ENCODE measurements at places on chromosomes 6 and 20.

- DNase-seq: no peak
These were observed 45.9 kb downstream of the PSMG4 start for GRCh38 chr6:3304500-3305215.

GRCh38 chr6:80454197-80454596, 347.7 kb downstream of the BCKDHB start:
- peak; percentile 14 for DNase-seq

DNA sequence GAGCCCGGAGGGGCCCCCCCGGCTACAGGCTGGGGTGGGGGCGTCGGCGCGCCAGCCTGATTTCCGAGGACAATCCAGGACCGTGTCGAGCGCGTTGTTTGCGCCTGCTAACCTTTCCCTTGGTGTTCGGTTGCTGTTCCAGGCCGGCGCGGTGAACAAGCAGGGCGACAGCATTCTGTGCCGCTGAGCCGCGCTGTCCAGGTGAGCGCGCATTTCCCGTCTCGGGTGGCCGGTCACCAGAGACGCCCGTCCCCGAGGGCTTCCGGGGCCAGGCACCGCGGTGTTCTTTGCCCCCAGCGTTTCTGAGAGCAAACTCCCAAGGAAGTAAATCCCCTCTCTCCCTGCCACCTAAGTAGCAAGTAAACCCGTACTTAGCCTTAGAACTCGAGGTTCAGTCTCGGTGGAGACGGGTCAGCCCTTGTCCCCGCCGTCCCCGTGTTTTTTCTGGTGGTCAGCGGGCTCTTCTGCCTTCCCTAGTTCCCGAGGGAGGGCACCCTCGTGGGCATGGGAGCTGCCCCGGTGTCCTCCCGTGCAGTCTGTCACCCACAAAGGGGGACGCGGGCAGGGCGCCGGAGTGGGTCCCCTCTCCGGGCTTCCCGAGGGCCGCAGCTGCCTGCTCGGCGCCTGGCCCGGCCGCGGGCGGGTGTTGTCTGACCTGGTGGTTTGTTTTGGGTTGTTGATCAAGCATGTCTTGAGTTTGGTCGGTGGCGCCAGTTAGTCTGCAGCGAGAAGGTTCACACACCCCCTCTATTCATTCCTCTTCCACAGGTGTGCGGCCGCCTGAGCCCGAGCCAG, 1.5 kb downstream of the ID4 start:
- no peak for DNase-seq

- no peak for DNase-seq
These were observed at the start of gene KCNB1 for GRCh38 chr20:49482621-49483017. KCNB1 (minus strand) TSS chr20:49482668; CDS start chr20:49482480, 188 bp downstream.

DNA sequence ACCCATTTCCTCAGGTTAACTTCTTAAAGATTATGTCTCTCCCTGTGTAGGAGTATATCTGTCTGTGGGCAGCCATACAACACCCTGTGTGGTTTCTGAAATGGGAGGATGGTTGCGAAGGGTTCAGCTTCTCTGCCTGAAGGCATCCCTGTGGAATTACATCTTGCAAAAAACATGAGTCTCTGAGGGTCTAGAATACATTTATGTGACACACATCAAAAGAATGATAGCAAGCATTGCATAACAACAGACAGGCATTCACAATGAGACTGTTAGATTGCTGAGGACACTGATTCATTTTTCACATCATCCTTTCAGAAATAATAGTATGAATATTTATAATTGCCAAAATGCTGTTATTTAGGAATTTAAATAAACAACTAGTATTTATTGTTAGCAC, 670.9 kb downstream of the HTR1B start:
- DNase-seq: no peak

- DNase-seq: peak; percentile 73
These were observed 256.8 kb downstream of the SYNE1 start for GRCh38 chr6:152380351-152380767.

- DNase-seq: no peak
These were observed 86.5 kb downstream of the INSM1 start for GRCh38 chr20:20454367-20454766.

- no peak for DNase-seq
These were observed 394.8 kb downstream of the SAMD5 start for GRCh38 chr6:147903321-147903720.

DNA sequence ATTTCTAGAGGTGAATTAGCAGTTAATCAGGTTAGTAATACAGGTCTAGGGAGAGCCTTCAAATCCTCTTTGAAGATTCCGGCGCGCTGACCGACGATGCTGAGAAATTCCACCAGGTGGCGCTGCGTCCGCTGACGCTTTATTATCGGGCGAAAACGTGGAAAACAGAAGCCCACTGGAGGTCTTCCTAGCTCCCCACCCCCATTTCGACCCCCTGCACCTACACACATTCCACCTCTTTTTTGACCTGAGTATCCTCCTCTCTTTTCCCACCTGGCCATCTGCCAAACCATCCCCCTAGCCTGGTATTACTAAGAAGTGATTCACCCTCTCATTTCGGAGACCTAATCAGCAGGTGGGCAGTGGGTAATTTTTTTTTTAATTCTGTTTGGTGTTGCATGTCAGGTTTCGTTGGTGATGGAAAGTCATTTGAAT, 65.4 kb upstream of the RIN2 start:
- peak; percentile 57 for DNase-seq

DNA sequence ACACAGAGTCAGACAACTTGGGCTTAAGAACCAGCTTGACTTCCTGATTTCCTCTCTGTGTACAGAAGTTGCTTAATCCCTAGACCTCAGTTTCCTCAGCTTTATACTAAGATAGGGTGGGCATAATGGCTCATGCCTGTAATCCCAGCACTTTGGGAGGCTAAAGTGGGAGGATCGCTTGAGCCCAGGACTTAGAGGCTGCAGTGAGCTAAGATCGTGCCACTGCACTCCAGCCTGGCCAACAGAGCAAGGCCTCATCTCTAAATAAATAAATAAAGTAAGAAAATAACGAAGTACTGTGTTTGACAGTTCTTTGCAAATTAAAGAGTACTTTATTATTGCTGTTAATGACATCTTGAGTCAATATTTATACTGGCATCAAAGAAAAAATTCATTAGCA, 41.7 kb downstream of the CNKSR3 start:
- DNase-seq: no peak

DNA sequence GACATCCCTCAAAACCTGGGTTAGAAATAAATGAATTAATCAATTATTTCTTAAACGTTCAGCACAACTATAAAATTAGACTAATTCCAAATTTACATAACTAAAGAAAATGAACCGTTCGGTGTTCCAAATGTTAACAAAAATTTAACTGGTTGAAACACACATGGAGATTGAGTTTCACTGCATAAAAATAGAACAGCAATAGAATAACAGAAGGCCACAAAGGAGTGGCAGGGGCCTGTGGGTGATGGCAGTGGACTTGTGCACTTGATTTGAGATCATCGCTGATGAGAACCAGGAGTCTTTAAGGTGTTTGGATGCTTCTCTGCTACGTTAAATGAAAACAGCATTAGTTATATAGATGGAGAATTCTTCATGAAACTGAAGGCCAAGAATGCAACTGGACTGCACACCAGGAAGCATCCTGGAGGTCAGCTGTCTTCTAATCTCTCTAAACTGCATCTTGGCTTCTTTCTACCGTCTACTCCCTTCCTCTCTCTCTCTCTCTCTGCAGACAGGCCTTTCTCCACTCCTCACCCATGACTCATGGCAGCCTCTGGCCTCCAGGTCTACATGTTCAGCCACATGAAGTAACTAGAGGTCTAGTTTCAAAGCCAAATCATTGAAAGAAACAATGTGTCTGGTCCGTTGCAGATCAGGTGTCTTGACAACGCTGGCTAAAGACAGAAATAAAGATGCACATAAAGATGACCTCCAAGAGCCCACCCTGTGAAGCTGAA, 111.3 kb downstream of the SIM1 start:
- DNase-seq: no peak

DNA sequence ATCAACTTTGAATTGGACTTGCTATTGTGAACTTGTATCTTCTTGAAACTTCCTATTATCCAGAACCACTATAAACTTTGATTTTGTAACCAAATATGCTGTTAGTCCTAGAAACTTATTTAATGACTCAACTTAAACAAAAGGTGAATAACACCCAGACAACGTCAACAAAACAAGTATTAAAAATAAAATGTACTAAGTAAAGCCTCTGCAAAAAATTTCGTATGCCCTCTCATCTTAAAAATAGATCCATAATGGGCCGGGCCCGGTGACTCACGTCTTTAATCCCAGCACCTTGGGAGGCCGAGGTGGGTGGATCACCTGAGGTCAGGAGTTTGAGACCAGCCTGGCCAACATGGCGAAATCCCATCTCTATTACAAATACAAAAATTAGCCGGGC, 401.7 kb downstream of the ESR1 start:
- DNase-seq: no peak

- no peak for DNase-seq
These were observed 67.7 kb downstream of the TMEM244 start for GRCh38 chr6:129793447-129793846.

DNA sequence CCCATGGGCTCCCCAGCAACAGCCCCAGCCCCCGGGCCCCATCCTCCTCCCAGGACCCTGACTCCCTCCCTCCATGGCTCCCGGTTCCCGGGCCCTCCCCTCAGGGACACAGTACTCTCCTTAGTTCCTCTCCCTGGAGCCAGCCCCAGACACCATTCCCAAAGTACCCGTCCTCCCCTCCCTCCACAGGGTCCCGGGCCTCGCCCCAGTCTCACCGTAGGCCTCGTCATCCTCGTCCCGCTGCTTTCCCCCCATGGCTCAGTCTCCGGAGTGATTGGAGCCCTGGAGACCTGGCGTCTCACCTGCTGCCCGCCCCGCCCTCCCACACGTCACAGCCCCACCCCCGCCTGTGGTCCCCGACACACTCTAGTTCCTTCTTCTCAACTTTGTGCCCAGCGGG, at the start of gene SLC44A4:
TSS of gene SLC44A4 (minus strand) at position 272 of the 400 bp plus-strand sequence. CDS start at position 255, 17 bp downstream.
- no peak for DNase-seq

DNA sequence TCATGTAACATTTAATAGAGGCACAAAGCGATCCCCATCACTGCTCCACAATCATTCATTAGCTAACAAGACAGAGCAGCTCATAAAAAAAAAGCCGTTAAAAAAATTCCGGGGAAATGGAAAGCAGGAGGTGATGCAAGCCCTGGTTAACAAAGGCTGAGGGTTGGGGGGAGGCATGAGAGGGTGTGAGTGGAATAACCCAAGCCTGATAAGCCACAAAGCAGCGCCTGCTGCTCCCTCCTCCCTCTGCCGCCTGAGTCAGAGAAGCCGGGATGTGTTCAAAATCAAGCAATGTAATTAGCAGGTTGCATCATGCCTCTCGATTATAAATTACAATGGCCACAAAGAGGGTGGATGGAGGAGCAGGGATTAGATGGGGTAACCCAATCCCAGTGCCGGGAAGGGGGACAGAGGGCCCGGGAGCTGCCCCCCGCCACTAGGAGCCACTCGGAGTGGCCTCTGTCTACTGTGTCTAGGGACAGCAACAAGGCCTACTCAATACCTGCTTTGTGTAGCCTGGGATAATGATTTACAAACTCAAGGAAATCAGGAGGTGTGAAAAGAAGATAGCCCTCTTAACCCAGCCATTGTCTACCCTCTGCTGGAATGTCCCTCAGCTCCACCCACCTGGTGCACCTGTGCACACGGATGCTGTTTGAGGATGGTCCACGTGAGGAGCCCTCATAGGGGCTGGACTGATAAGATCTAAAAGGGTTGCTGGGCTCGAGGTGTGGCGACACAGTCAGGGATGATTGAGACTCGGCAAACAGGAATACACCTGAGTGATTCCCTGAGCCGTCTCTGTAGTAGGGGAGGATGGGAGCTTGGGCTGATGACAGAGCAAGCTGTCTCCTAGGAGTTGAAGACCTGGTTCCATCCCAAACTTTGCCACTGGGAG, 156.9 kb downstream of the VEGFA start:
- DNase-seq: peak; percentile 99

- DNase-seq: peak; percentile 11
These were observed 10.2 kb upstream of the RCAN2 start for GRCh38 chr6:46501136-46502089.

- no peak for DNase-seq
These were observed 71.9 kb downstream of the SRC start for GRCh38 chr20:37417617-37418467.

GRCh38 chr6:138592749-138593123, 93.4 kb upstream of the NHSL1 start:
- DNase-seq: peak; percentile 65

- DNase-seq: no peak
These were observed 63.2 kb downstream of the PDSS2 start for GRCh38 chr6:107396211-107396610.

DNA sequence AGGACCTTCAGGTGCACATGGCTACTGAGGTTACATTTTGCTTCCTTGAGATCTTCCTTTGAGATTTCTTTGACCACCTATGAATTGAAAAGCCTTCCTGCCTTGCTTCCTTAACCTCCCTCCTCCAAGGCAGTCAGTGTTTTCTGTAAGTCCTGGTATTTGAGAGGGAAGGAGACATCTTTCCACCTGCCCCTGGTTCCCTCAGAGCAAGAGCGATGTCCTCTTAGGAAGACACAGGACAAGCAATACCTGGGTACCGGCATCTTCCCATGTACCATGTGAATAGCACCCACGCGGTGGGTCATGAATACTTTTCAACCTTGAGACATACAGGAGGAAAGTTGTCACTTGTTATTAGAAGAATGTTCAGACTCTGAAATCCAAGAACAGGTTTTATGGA, 37.1 kb downstream of the GINS1 start:
- no peak for DNase-seq

DNA sequence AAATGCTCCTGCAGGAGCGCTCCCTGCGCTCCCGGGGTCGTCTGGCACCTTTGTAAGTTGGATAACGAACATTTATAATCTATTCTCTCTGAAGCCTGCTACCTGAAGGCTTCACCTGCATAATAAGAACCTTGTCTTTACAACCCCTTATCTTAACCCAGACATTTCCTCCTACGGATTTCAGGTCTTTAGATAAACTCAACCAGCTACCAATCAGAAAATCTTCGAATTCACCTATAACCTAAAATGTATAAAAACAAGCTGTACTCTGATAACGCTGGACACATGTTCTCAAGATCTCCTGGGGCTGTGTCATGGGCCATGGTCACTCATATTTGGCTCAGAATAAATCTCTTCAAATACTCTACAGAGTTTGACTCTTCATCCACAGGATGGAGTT, 4.1 kb upstream of the KCNK5 start:
- DNase-seq: no peak

DNA sequence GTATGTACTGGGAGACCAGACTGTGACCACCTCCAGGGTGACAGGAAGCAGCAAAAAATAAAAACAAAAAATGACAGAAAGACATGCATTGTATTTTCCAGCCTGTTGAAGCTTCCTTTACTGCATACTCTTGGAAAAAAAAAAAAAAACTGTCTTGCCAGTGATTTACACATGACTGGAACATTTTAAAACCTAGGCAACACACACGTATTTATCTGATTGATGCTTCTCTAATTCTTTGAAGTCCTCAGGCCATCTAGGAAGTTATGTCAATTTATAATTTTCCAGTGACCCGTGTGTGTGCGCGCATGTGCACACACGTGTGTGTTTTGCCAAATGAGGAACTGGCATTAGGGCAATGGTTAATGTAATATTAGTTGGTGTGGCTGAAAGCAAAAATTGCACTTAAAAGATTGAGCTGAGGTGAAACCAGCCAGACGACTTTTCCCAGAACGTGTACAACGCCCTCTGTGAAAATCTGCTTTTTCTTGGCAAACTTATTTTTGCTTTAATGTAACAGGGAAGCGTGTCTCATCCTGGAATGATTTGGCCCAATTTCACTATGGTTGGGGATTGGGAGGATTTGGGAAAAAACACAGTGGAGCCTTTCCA, 315.2 kb downstream of the TFAP2A start:
- peak; percentile 61 for DNase-seq

Measured in OCI-M1 (cell line).